ENCODE measurements at places on chromosomes 13 and 19.

GRCh38 chr13:113226873-113227450, 17.5 kb downstream of the CUL4A start:
- DNase-seq = no peak

GRCh38 chr13:40241125-40241798, 425.2 kb downstream of the FOXO1 start:
- DNase-seq = no peak

- DNase-seq = no peak
Measured at GRCh38 chr13:99192480-99192879, 8.2 kb upstream of the UBAC2 start.

GRCh38 chr13:50319635-50320255, 304.5 kb downstream of the KCNRG start:
- DNase-seq = no peak

DNA sequence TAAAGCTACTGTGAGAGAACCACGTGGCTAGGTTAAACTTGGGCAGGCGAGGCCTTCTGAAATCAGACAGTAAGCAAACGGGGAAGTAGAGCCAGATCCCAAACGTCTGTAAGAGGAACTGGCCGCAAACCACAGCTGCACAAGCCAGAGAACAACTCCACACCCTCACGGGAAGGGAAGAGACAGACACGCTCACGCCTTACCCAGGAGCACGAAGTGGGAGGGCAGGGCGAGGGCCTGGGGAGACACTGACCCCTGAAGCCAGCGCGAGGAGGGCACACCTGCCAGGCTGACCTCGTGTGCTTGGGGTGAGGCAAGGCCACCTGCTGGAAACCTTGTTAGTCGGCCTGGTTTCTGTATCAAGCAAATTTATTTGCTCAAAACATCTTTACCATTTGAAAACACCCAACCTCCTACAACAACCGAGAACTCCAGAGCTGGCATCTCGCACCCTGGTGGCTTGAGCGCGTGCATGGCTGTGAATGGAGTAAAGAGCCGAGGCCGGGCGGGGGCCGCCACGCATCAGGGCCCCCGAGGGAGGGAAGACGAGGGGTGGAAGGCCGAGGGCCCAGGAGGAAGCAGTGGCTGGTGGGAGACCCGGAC, 7.3 kb downstream of the POLR2E start:
- no peak for DNase-seq
